M059J (cell line): ENCODE measurements at places on chromosomes 7 and 10.

DNA sequence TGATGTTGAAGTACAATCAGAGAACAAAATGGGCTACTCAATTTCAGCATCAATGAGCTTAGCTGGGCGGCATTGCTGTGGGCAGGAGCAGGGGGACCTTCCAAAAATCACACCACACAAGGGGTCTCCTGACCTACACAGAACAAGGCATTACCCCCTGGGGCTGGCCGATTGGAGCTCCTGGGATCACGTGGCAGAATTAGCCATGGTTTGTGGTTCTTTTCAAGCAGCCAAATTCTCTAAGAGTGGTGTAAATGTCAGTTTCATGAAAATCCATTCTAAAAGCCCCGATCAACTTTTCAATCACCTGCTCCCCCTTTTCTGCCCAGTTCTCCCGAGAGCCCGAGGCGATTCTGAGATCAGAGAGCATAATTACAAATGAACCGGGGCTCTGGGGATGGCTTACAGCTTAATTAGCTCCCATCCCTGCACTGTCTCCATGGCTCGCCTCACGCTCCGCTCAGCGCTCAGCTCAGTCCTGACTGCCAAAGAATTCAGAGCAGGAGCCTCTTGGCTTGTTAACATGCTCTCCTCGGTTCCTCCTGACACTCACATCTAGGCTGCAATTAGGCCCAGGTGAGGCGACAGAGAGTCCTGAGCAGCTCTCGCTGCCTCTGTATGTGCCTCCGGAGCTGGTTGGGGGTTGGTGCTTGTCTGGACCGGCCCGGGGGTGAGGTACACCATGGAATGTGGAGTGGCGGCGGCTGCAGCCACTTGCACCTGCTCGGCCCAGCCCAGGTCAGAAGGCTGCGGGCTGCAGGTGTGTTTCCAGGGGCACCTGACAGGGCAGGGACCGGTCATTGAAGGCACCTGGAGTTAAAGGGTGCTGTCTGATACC, 111.8 kb downstream of the WDR11 start:
- DNase-seq = no peak

DNA sequence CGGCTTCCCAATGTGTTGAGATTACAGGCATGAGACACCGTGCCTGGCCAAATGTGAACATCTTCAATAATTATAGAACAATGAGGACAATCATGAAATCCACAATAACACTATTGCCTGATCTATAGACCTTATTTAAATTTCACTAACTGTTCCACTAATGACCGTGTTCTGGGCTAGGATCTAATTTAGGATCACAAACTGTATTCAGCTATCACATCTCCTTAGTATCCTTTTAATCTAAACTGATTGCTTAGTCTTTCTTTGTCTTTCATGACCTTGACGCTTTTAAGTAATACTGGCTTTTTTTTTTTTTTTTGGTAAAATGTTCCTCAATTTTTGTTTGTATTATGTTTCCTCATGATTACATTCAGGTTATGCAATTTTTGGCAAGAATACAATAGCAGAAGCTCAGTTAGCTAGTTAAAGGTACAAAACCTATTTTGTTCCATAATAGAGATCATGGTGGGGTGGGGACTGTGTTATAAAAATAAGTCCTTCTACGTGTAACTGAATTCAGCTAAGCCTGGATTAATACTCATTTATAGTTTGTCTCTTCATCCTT, 158.4 kb downstream of the AOAH start:
- no peak for DNase-seq

DNA sequence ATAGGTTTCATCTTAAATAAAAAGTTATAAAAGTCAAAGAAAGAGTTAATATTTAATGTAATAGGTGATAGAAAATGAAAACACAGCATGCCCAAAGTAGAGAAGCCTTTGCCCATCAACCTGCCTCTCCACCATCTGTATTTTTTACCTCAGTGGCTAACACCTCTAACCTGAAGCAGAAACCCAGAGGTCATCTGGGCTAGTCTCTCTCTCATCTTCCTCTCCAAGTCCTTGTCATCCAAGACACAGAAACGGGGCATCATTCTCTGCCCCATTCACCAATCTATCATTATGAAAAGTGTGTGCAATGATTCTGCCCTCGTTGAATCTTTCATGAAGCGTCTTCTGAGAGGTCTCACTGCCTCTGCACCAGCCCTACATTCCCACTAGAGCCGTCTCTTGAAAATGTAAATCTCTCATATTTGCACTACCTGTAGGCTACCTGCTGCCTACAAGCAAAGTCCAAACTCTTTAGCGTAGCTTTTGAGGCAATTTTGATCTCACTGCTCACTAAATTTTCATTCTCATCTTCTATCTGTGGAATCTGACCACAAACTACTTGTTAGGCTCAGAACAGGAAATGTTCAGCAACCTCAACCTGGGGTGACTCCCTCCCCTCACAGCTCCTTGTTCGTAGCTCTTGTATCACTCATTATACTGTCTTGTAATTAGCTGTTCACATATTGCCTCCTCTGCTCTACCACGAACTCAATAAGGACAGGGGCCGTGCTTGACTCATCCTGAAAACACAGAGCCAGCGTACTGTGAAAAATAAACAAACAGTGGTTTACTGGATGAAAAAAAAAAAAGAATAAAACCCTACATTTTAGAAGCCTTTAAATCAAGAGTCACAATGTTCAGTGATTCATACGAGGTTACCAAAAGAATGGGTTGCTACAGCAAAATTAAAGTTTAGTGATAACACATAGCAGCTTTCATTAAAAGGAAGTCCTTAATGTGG, 83.1 kb downstream of the CTNNA3 start:
- DNase-seq = peak; percentile 56

DNA sequence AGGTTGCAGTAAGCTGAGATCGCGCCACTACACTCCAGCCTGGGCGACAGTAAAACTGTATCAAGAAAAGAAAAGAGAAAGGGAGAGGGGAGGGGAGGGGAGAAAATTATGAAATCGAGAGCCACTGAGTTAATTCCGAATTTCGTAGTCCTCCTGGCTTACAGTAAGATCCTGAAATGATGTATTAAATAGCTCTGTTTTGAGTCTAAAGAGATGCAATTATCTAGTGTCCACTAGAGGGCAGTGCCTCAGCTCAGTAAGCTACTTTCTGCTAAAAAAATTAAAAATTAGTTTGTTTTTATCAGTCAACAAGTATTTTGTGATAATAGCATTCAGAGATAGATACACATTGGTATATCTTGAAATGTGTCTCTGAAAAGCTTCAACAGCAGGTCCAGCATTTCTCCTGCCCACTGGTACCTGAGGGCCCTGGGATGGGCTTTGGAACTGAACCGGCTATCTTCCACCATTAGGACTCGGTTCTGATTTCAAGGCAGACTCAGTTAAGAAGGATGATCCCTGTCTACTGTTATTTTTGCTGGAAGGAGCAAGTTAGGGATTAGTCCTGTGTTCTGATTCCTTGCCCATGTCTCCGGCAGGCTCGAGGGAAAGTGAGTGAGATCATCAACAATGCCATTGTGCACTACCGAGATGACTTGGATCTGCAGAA, 19.5 kb downstream of the TSPAN33 start:
- DNase-seq = peak; percentile 50

- no peak for DNase-seq
Observed at GRCh38 chr10:101672536-101672935, 22.4 kb downstream of the FBXW4 start.

- no peak for DNase-seq
Observed at GRCh38 chr10:24237801-24238395, 29.0 kb downstream of the KIAA1217 start.
